ENCODE measurements at places on chromosomes 7 and 10.
A peak's percentile ranks its signal among the peaks of the same experiment; 100 is the strongest.

- DNase-seq, result no peak
Measured at GRCh38 chr10:130714742-130715467, 578.7 kb downstream of the GLRX3 start.

GRCh38 chr7:107667341-107667740 lies 6.7 kb downstream of the SLC26A4 start:
- DNase-seq, result no peak

GRCh38 chr10:102682416-102682815 lies 31.8 kb downstream of the ARL3 start:
- DNase-seq, result no peak

DNA sequence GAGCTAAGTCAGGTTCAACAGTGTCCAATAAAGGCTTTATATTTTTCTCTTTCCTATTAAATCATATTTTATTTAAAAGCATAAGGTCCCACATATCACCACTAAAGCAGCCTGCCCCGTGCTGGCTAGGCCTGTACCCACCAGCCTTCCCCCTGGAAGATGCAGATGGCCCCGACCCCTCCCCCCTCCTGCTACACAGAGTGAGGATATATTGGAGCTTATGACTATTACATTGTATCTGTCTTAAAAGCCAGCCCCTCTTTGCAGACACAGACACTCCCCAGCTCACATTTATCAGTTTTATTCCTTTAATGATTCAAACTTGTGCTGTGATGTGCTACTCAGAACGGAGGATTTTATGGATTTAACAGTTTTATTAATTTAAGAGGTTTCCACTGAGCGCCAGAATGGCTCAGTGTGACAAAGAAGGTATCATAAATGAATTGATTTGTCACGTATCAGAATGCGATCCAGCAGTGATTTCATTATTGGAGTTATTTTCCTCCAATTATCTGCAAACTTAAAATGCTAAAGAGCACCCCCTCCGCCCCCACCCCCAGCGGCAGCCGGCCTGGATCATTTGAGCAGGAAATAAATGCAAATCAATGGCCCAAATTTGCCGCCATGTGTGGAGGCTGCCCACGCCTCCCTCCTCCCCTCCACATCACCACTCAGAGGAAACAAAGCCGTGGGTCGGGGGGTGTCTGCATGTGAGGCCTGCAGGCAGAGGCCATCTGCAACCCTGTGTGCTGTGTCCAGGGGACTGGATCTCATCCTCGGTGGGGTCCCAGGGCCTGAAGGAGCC lies 72.6 kb upstream of the ZMIZ1 start:
- no peak for DNase-seq

DNA sequence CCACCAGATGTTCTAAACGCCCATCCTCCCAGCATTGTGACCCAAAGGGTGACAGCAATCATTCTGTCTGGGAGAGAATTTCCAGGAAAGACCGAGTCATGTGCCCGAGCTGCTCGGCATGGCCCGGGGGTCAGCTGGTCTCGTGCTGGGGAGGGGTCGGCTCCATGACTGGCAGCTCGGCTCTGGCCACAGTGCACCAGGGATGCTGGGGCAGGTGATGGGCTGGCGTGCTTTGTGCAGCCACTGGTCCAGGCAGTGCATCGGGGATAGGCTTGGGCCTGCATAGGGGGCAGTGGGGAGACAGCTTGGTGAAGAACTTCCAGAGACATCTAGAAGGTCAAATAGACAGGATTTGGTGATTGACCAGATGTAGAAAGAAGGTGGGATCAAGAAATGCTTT lies 39.2 kb upstream of the PSMG3 start:
- no peak for DNase-seq

GRCh38 chr10:1577945-1578344 lies 159.4 kb downstream of the ADARB2 start:
- no peak for DNase-seq

DNA sequence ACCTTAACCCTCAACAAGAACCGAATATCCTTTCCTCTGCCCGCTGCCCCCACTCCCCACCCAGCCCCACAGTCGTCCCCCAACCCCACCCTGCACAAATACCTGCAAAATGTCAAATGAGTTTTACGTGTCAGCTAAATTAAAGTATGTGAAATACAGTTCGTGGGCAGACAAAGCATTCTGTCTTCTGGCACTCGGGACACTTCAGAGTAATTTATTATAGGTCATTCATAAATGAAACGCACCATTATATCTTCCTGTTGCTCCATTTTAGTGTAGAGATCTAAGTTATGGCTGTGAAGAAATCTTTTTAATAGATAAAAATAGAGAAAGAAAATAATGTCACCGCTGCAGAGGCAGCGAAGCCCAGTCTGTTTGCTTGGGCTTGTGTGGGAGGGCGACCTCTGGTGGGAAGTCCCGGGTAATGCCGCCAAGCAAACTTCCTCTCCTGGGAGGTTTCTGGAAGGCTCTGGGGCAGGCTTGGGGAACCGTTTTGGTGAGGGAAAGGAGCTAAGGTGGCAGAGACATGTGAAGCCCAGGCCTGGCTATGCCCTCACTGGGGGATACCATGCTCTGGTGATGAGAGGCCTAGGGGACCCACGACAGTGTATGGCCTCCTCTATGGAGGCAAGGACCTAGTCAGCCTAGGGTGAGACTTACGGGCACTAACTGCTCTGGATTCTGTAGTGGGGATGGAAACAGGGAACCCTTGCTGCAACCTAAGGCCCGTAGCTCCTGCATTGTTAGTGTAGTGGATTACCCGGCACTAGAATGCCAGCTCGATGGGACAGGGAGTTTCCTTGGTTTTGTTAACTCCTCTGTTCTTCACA lies 604.9 kb downstream of the LRMDA start:
- peak; percentile 88 for DNase-seq

- no peak for DNase-seq
Measured at GRCh38 chr7:81499262-81500116, 270.4 kb downstream of the HGF start.

DNA sequence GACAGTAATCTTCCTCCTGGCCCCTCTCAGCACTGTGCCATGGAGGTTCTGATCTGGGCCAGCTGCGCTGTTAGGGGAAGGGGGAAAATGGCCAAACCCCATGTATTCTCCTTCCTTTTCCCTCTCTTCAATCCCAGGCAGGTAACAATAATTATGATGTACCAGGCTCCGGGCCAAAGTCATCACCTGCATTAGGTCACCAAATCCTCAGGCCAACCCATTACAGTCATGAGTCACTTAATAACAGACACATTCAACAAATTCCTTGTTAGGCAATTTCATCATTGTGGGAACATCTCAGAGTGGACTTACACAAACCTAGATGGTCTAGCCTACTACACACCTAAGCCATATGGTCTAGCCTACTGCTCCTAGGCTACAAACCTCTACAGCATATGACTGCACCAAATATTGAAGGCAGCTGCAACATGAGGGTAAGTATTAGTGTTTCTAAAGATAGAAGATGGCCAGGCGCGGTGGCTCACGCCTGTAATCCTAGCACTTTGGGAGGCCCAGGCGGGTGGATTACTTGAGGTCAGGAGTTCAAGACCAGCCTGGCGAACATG lies 2.2 kb upstream of the HSPB1 start:
- DNase-seq, result no peak

- DNase-seq, result no peak
Measured at GRCh38 chr7:44572771-44573170, 937 bp downstream of the DDX56 start.

GRCh38 chr7:134174795-134175261 lies 47.7 kb downstream of the LRGUK start:
- DNase-seq, result no peak

GRCh38 chr7:44650772-44651171 lies 44.3 kb downstream of the OGDH start:
- no peak for DNase-seq

- no peak for DNase-seq
Measured at GRCh38 chr7:79292834-79293233, 160.6 kb downstream of the MAGI2 start.

GRCh38 chr10:65413001-65413400 lies 1512.8 kb upstream of the LRRTM3 start:
- DNase-seq, result no peak

DNA sequence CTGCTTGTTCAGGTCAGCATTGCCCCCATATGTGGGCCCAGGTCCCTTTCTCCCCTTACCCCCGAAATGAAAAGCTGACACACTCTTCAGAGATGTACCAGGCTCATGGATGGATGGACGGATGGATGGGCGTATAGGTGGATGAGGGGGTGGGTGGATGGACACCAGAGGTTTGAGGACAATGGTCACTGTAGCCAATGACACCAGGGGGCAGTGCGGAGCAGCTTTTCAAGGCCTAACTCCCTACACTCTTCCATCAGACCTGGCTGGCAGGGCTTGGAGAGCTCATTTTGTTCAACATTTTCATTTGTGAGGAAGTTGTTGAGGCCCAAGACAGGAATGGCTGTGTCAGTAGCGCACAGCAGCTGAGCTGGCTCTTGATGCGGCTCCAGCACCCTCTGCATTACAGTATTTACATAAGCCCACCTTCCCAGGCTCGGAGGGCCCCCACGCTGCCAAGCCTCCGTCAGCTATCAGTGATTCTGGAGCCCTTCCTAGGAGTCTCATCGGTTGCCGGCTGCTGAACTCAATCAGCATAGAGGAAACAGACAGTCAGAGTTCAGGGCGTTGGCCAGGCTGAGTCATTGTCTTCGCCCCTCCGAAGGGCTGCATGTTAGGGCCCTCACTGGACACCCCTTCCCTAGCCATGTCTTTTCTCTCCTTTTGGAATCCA lies 11.6 kb upstream of the FFAR4 start:
- peak; percentile 83 for DNase-seq

- no peak for DNase-seq
Measured at GRCh38 chr7:29805031-29805430, 1.3 kb upstream of the WIPF3 start.

GRCh38 chr10:77571490-77571889 lies 66.1 kb downstream of the KCNMA1 start:
- no peak for DNase-seq

DNA sequence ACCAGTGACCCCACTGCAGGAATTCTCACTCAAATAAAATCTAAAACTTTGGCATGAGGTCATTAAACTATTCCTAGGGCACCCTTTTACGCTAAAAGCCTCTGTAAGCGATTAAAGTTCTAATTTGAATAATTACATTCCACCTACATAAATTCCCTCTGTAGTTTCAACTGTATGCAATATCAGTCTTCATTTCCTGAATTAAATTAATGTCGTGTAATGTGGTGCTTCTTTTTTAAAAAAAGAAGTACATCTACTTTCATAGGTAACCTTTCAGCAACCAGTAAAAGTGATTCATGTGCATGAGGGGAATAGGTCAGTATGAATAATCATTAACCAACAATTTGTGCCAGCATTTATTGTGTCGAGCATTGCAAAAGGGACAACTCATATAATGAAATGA lies 44.7 kb downstream of the IMMP2L start:
- DNase-seq, result peak; percentile 55

GRCh38 chr10:12768156-12769100 lies 233.1 kb downstream of the CCDC3 start:
- DNase-seq, result no peak

DNA sequence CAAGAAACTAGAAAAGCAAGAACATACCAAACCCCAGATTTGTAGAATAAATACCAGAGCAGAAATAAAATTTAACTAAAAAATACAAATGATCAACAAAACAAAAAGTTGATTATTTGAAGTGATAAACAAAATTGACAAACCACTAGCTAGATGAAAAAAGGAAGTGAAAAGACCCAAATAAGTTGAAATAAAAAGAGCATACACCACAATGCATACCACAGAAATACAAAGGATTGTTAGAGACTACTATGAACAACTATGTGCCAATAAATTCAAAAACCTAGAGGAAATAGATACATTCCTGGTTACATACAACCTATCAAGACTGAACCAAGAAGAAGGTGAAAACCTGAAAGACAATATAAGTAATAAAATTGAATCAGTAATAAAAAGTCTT lies 333.4 kb downstream of the SH2D4B start:
- no peak for DNase-seq

- DNase-seq, result no peak
Measured at GRCh38 chr7:116790025-116790424, 72.4 kb upstream of the CAPZA2 start.

- DNase-seq, result no peak
Measured at GRCh38 chr7:47931005-47932004, 17.0 kb downstream of the PKD1L1 start.

DNA sequence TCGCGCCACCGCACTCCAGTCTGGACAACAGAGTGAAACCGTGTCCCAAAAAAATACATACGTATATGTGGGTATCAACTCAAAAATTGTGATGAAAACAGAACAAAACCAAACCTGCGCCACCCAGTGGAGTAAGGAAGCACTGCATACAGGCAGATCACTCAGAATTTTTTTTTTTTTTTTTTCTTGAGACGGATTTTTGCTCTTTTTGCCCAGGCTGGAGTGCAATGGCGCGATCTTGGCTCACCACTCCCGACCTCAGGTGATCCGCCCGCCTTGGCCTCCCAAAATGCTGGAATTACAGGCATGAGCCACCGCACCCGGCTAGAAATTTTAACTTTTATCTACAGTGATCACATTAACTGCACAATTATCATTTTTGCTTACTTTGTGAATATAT lies 9.1 kb upstream of the TMEM236 start:
- no peak for DNase-seq

DNA sequence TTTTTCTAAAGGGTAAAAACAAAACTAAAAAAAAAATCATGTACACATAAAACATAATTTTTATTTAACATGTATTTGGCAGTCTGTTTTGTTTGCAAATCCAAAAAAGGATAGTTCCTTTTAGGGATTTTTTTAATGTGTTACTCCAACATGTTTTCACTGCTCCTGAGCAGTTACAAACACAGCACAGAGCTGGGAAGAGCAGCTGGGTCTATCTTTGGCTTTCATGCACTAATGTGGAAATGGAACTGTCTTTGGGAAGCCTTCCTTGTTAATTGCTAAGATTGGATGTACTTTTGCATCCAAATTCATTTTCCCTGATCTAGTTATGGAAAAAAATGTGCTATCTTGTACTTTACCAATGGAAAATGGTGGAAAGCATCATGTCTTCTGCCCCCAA lies 1035.1 kb downstream of the CNTNAP2 start:
- no peak for DNase-seq

GRCh38 chr7:107045980-107046379 lies 1.5 kb downstream of the PRKAR2B start:
- DNase-seq, result no peak

DNA sequence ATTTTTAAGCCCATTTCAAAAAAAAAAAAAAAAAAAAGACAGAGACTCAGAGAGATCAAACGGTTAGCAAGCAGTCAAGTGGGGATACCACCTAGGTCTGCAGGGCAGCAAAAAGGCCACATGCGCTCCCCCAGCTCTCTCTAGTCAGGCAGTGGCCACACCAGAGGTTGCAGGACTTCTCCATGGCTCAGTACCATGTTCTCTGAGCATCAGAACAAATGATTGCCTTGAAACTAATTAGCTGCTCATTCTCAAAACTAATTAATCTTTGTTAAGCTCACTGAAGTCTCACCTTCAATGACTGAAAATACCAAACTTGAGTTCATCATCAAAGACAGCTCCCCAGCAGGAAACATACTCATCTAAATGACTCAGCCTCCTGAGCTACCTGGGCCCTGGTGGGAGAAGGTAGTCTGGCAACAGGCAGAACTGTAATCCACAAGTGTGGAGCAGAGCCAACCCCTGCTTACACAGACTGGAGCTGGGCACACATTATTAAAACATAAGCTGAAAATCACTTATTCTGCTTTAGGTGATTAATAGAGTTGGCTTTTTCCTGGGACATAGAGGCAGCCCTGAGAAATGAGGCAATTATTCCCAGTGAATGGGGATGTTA lies 319.6 kb downstream of the GRID1 start:
- DNase-seq, result no peak
